ENCODE measurements at places on chromosomes 6 and 20.

DNA sequence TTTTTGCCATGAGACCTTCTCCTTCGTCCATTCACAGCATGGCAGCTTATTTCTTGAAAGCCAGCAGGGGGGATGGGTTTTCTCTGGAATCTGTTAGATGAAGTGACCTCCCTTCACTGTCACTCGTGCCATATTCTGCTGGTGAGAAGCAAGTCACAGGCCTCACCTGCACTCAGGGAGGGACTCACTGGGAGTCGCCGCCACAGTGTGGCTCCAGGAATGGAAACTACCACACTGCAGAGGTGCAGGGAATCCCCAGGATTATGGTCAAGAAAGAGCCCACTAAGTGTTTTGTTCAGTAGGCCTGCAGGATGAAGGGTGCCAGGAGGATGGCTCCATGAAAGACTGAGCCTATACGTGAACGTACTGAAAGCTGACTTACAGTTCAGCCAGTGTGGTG, 161.1 kb upstream of the AKAP12 start:
- no peak for DNase-seq

GRCh38 chr20:10832141-10832540, 158.3 kb upstream of the JAG1 start:
- DNase-seq = no peak

DNA sequence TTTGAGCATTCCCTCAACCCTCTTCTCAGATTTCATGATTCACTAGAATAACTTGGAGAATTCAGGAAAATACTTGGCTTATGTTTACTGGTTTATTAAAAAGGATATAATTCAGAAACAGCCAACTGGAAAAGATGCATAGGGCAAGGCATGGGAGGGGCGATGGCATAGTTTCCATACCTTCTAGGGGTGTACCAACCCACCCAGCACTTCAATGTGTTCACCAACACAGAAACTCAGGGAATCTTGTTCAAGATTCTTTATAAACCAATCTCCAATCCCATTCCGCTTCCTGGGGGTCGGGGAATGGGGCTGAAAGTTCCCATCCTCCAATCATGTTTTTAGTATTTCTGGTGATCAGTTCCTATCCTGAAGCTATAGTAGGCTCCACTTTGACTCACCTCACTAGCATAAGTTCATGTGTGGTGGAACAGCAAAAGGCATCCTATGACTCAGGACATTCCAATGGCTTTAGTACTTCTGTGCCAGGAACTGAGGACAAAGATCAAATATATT, 164.4 kb downstream of the SIM1 start:
- no peak for DNase-seq

GRCh38 chr20:42936482-42936881, 253.2 kb downstream of the PTPRT start:
- DNase-seq = no peak

DNA sequence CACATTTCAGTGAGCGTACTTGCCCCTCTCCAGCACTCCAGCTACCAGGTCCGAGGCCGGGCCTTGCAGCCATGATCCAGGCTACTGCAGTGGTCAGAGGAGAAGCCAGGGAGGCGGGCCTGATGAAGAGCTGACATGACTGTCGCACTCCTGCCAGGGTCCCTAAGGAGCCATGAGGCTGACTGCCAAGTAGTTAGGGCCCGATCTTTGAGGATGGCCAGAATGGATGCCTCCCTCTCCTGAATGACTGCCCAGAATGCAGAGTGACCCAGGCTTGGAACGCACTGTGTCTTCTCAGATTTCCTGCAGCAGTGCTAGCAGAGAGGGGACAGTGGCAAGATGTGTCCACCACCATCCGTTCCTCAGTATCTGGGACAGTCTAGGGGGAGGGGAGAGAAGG, 24.7 kb upstream of the LRFN2 start:
- DNase-seq = no peak

DNA sequence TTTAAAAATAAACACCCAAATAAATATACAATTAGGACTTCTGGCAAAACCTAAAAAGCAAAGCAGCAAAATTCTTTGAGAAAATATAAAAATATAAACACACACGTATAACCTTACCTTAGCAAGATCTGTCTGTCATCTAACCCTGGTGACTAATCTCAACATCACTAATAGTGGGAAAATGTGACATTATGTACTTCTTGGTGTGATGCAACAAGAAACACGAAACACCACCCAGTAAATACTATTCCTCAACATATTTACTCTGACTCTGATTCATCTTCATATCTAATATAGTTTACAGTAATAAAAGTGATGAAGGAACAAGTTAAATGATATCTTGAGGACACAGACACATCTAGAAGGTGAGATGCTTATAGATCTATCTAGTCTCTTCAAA, 332.6 kb upstream of the MANEA start:
- no peak for DNase-seq

- DNase-seq = no peak
These were observed 44.6 kb upstream of the TTPAL start for GRCh38 chr20:44431118-44431501.

GRCh38 chr20:41608606-41609005, 9.6 kb downstream of the CHD6 start:
- no peak for DNase-seq

DNA sequence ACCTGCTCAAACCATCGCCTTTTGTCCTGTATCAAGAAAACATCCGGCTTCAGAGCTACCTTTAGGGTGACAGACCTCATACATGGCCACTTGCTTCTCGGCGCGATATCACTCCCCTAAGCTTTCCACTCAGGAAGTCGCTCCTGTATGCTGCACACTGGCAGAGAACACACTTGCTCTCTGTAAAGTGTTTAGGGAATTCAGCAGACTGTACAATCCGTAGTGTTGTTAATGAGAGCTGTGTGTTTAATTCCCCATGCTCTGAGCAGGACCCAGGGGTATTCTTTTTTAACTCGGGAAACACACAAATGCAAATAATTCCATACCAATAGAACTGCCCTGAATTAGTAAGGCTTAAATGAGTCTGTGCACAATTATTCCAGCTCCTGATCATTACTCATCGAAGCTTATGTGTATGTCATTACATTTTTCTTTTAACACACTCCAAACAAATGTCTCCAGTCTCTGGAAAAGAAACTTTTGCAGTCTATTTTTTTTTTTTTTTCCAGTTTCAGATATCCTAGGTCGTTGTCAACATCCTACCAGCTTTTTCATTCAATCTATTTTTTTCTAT, 338.7 kb upstream of the ARID1B start:
- no peak for DNase-seq

- DNase-seq = no peak
These were observed 47.4 kb upstream of the RANBP9 start for GRCh38 chr6:13759025-13759424.

- no peak for DNase-seq
These were observed 284.5 kb downstream of the PRKN start for GRCh38 chr6:162443101-162443500.

GRCh38 chr20:47676219-47676721, 109.0 kb downstream of the SULF2 start:
- DNase-seq = no peak

DNA sequence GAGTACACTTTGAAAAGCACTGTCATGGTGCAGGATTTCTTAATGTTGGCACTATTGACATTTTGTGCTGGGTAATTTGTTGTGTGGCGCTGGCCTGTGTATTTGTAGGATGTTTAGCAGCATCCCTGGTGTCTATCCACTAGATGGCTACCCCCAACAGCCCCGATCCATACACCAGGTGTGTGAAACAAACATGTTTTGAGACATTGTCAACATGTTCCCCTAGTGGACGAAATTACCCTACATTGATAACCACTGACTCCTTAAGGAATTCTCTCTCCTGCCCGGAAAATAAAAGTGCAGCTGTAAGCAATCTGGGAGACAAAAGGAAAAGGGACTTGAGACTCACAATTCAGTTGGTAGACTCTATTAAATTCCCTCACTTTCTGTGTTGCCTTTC, 52.6 kb upstream of the TMEM200A start:
- DNase-seq = no peak

- DNase-seq = no peak
These were observed 85.2 kb upstream of the PLCB4 start for GRCh38 chr20:8983478-8984345.

GRCh38 chr6:151723152-151723551, 84.3 kb upstream of the ESR1 start:
- DNase-seq = peak; percentile 8

GRCh38 chr6:161435748-161436070, 161.8 kb upstream of the AGPAT4 start:
- no peak for DNase-seq

DNA sequence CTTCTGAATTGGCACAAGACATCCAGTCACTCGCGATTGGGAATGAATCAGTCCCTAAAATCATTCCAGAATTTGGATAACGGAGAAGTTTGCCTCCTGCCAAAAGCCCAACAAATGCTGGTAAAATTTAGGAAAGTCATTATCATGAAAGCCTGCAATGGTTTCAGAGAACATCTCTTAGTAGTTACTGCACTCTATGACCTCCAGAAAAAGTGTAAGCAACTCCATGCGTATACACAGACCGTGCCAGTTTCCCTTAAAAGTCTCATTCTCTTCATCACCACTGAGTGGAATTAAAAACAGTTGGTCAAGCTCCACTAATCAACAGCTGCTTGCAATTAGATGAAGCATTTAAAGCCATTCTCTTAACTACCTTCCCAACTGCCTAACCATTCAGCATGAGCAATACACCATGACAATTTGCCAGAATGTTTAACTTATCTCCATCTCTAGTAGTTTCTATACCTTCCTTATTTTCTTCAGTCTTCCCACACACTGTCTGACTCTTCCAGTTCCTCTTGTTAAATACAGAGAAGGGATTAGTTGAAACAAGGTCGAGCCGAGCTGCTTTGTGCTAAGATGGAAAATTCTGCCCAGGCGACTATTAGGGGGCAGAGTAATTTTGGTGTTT, 183.6 kb upstream of the PRDM1 start:
- no peak for DNase-seq

- no peak for DNase-seq
These were observed 74.5 kb downstream of the FOXF2 start for GRCh38 chr6:1463751-1464426.

- no peak for DNase-seq
These were observed 179.1 kb upstream of the HS3ST5 start for GRCh38 chr6:114521926-114522325.

GRCh38 chr6:27894839-27895762, 17.1 kb downstream of the OR2B2 start:
- peak; percentile 83 for DNase-seq

DNA sequence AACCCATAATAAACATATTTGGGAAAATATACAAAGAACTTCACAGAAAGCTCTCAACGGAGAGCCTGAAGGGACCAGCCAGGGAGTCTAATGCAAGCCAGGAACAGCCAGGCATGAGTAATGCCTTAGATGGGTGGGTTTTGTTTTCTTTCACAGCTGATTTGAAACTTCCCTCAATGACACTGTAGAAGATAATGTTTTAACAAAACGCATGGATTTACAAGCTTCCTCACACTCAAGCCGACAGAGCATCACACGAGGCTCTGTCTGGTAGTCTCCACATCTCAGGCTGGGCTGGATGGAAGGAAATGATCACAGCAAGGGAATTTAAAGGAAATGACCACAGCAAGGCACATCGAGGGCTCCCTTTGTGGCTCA, 113.9 kb downstream of the GMPR start:
- DNase-seq = no peak

All from CD4-positive, alpha-beta T cell treated with Interleukin-12 subunit alpha and Interleukin-12 subunit beta, for 1 hour (primary cell).